ENCODE measurements at places on chromosomes 2 and 18.

DNA sequence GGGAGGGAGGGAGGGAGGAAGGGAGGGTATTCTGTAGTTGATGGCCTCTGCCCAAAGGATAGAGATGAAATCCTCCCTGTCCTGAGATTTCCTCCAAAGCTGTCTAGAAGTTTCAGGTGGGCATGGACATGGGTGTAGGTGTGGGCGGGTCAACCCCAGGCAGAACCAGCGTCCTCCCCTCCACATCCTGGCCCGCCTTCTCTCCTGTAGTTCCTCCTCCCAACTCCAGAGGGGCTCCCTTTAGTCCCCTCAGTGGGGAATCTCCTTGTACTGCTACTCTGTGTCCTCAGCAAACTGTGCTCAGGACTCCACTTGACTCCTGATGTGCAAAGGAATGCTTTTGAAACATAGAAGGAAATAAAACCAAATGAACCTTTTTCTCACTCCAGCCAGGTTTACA, 88.1 kb downstream of the MRPS9 start:
- no peak for DNase-seq

- no peak for DNase-seq
These were observed 24.4 kb downstream of the ADRA2B start for GRCh38 chr2:96091711-96092572.

DNA sequence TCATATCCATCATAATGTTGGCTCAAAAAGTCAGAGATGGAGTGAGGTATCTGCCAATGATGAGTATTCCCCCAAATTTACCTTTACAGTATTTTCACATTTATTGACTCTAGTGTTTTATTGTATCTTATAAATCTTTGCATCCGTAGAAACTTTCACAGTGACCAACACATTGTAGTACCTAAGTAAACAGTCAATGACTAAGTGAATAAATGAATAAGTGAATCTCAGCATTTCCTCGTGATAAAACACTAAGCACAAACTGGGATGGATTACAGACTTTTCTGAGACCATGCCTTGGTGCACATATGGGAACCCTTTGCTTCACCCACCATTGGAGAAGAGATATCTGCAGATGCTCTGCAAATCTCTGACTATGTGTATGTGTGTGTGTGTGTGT, 429.9 kb downstream of the NR4A2 start:
- DNase-seq: no peak

- DNase-seq: no peak
These were observed 79.7 kb downstream of the EDAR start for GRCh38 chr2:108909275-108909823.

GRCh38 chr18:21336846-21337245, 94.8 kb downstream of the GREB1L start:
- DNase-seq: no peak

GRCh38 chr2:99552529-99552928, 62.7 kb upstream of the REV1 start:
- no peak for DNase-seq

DNA sequence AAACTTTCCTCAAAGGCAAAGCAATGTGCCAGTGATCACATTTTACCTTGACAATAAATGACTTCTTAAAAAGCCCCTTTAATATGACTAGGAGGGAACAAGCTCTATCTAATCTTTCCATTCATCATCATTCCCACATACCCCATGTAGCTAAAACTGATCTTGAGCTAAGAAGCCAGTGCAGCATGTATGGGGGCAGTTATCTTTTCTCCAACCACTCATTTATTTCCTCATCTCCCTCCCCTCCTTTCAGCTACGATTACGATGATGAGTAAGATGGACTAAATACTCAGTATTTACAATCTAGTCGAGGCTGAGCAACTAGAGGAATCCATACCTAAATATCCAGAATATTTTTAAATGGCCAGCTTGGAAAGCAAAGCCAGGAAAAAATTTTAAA, 35.5 kb downstream of the PNO1 start:
- no peak for DNase-seq

DNA sequence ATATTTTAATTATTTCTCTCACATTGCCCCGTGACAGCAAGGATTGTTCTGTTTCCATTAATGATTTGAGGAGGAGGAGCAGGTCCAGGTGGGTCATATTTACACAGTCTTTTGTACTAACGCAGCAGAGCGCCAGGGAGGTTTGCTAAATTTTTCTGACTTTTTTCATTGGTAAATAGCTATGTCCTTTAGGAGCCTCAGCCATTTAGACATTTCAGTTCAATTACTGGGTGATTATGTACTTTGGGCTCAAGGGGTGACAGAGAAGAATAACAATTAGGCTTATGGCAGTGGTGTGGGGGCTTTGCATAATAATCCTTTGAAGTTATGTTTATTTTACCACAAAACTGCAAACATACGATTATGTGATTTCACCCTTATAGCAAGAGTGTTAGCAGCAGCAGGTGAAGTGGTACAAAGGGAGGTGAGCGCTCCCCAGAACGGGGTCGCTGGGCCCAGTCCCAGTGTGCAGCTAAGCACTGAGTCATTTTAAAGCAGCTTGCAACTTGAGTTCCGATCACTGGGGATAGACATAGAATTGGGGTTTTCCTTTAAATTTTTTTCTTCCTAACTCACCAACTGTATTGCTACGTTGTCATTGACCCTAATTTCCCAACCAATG, 80.3 kb downstream of the TSHZ1 start:
- no peak for DNase-seq

- no peak for DNase-seq
These were observed 92.3 kb downstream of the BIN1 start for GRCh38 chr2:127014630-127015029.

GRCh38 chr18:29003194-29003593, 826.3 kb upstream of the CDH2 start:
- no peak for DNase-seq

GRCh38 chr2:24824966-24825882, 32.0 kb downstream of the CENPO start:
- DNase-seq: no peak

- DNase-seq: no peak
These were observed 247.0 kb downstream of the ICOS start for GRCh38 chr2:204183608-204184007.

GRCh38 chr18:7760967-7761948, 194.1 kb downstream of the PTPRM start:
- no peak for DNase-seq

- DNase-seq: no peak
These were observed 2.5 kb upstream of the NFATC1 start for GRCh38 chr18:79393181-79393634.

DNA sequence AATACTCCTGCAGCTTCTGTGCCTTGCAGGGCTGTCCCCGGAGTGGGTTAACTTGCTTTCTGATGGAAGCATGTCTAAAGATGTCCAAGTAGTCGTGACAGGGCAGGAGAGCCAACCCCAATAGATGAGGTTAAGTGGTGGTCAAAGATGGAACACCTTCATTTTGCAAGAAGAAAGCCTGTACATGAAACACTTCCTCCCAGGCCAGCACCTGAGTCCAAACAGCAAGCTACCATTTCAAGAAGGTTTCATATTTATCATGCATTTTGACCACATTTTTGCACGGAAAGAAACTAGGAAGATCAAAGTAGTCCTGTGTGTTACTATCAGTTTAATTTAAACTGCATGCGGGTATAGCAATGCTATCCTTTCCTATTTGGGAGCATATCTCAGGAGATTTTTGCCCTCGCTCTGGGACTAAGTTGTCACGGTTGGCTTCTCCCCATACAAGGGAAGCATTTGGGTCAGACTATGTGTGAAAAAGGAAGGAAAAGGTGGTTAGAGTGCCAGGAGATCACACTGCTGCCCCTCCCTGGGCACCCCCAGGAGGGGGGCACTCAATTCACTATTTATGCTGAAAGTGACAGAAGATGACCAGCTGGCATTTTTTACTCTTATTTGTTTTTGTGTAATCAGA, 187.6 kb downstream of the ZNF521 start:
- no peak for DNase-seq

DNA sequence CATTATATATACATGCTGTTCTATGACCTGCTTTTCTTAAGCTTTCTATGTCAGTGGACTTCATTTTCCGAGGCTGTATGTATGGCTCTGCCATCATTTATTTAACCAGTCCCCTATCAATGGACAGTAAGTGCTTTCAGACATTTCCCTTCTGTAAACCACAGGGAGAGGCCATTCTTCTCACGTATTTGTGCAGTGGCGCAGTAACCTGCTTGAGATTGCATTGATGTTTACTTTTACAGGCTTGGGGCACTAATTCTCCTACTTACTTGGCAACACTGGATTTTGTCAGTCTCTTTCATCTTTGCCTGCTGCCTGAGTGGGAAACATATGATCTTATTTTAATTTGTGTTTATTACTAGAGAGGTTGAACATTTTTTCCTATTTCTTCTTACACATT, 52.1 kb downstream of the BOLA3 start:
- DNase-seq: no peak

GRCh38 chr2:235897992-235898391, 270.2 kb downstream of the GBX2 start:
- DNase-seq: no peak

DNA sequence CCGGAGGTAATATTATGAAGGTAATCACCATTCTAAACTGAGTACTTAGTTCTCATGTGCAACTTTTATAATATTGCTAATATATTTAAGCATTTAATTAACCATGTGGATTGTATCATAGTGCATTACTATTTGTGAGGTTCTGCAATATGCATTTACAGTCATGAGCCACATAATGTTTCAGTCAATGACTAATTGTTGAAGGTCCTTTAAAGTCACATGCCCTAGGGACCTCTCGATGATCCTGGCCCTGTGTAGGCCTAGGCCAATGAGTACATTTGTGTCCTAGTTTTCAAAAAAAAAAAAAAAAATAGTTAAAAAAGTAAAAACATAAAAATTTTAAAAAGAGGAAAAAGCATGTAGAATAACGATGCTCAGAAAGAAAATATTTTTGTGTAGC, 298.0 kb downstream of the DSEL start:
- no peak for DNase-seq

- DNase-seq: no peak
These were observed 586.0 kb upstream of the VRK2 start for GRCh38 chr2:57460396-57461276.

GRCh38 chr2:97788986-97789644, 75.7 kb downstream of the ZAP70 start:
- no peak for DNase-seq

DNA sequence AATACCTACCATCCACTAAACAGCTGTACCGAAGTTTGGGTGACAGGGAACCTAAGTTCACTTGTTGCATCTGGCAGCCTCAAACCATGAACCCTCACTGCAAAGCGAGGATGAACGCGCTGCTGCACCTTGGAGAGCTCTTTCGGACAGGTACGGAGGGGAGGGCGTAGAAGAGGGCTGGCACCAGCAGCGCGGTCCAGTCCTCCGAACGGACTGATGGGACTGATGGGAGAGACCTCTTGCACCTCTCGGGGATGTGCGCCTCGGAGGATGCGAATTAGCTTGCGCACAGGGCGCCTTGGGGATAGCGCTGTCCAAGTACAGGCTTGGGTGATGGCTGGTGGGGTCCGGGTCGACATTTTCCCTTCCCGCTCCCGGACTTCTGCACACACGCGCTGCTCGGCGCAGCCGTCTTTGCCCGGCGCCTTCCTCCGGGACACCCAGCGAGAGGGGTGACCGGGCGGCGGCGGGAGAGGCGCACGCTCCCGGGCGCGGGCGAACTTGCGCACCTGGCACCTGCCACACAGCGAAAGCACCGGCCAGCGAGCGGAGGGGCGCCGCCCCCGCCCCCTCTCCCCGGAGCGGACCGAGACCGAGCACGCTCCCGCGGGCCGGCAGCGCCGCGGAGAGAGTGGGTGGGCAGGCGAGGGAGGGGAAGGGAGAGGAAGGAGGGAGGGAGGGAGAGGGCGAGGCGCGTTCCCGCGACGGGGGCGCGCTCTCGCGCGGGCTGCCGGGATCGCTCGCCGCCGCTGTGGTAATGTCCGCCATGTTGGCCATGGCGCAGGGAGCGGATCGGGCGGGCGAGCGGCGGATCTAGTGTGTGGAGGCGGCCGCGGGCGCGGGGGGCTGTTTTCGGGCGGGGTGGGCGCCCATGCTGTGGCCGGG, at the start of gene EPC2:
Gene EPC2, plus strand, starts transcription at position 754 of the 885 bp plus-strand sequence. CDS start 267 bp downstream, outside the sequence.
- peak; percentile 68 for DNase-seq

GRCh38 chr18:66564236-66564635, 39.7 kb downstream of the CDH19 start:
- no peak for DNase-seq

DNA sequence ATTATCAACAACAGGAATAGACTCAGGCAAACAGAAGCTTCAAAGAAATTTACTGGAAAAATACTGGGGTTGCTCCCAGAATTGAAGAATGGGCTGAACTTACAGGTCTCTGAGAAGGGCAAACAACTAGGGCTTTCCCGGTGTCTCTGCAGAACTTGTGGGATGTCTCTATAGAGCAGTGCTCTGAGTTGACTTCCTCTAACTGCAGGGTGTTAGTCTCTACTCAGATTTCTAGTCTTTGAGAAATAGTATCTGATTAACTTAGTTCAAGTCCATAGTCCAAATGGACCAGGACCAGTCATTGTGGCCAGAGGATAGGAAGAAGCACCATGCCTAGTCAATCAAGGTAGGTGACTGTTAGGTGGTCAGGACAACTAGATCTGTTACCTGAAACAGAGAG, 45.8 kb downstream of the LIMS1 start:
- no peak for DNase-seq

- DNase-seq: no peak
These were observed 35.4 kb upstream of the DYNC1I2 start for GRCh38 chr2:171651667-171652415.

GRCh38 chr2:23550553-23550952, 165.6 kb downstream of the KLHL29 start:
- peak; percentile 98 for DNase-seq

DNA sequence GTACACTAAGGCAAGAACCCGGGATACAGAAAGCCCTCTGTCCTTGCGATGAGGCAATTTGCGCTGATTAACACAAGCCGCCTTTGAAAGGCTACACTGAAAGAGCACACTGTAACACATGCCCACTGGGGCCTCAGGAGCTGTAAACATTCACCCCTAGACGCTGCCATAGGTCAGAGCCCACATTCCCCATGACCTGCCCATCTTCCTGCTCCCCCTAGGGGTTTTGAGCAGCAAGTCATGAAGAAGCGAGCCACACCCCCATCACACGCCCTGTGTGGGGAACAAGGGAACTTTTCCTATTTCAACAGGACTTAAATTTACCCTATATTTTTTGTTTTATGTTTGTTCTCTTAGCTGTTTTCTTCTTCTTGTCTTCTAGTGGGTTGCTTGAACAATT, 47.8 kb upstream of the SLC4A10 start:
- no peak for DNase-seq

GRCh38 chr2:32003791-32004190, 7.0 kb downstream of the MEMO1 start:
- DNase-seq: no peak

DNA sequence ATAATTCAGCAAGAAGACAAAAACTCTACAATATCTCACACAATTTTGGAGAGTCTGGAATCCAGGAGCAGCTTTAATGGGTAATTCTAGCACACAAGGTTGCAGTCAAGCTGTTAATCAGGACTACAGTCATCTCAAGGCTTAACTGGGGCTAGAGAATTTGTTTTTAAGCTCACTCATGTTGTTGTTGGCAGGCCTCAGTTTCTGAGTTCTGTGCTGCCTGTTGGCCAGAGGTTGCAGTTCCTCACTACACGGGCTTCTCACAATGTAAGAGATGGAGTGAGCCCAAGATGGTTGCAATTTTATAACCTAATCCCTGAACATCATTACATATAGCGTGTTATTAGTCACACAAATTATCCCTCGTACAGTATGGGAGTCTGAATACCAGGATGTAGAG, 50.6 kb upstream of the TMEFF2 start:
- DNase-seq: no peak

GRCh38 chr18:57431002-57431382, 4.2 kb upstream of the ONECUT2 start:
- DNase-seq: no peak

Measured in foreskin melanocyte (primary cell).